ENCODE measurements at places on chromosomes 12 and 14.

- DNase-seq, result no peak
Measured at GRCh38 chr12:53186745-53187144, 6.0 kb upstream of the CSAD start.

DNA sequence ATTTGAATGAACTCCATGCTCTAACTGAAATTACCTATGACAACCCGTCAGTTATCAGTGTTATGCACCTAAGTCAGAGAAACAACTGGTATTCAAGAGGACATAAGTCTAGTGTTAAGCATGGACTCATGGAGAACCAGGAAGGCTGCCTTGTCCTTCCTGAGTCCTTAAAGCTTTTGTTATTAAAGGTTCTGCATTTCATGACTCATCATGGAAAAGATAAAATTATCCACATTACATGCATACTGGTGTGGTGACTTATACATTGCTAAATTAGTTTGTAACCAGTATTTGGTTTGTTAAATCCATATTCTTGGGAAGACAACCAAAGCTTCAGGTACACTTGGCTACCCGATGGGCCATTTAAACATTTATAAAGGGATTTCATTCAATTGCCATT, 6.5 kb upstream of the OR4E1 start:
- no peak for DNase-seq

- DNase-seq, result no peak
Measured at GRCh38 chr14:99532310-99532709, 51.1 kb downstream of the CCNK start.

DNA sequence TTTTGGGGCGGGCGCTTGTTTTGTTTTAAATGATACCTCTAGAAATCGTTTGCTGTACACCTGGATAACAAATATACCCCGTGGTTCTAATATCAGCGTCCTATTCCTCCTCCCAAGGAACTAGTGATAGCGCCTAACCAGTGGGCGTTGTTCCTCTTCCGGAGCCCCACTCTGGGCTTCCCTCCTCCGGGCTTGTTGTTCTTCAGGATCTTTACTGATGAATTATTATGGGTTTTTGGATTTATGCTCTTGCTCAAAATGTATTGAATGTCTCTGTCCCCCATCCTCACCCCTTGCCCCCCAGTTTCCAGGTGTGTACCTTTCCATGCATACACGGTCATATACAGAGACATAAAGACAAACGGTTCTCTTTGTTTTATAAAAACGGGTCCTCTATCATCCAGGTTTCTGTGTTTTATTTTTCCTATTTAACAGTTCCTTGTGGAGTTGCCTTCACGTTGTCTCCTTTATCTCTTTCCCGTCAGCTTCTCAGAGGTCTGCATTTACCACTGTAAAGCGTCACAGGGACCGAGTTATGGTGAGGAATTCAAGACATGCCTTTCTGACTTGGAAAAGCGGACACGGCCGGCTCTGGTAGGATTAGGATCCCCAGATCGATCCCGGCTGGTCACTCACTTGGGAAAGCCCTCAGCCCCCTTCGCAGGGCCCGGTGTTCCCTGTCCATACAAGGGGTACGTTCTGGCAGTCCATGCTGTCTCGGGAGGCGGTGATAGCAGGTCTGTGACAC, 655 bp upstream of the PLEKHG3 start:
- no peak for DNase-seq

DNA sequence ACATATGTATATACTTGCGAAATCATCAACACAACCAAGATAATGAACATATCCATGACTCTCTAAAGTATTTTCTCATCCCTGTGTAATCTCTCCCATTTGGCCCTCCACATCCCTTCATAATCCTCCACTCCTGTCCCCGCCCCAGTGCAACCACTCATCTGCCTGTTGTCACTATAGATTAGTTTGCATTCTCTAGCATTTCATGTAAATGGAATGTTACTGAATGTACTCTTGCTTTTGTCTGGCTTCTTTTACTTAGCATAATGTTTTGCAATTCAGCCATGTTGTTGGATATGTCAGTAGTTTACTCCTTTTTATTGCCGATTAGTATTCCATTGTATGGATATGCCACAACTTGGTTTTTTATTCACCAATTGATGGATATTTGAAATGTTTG, 99.1 kb downstream of the BICD1 start:
- no peak for DNase-seq

DNA sequence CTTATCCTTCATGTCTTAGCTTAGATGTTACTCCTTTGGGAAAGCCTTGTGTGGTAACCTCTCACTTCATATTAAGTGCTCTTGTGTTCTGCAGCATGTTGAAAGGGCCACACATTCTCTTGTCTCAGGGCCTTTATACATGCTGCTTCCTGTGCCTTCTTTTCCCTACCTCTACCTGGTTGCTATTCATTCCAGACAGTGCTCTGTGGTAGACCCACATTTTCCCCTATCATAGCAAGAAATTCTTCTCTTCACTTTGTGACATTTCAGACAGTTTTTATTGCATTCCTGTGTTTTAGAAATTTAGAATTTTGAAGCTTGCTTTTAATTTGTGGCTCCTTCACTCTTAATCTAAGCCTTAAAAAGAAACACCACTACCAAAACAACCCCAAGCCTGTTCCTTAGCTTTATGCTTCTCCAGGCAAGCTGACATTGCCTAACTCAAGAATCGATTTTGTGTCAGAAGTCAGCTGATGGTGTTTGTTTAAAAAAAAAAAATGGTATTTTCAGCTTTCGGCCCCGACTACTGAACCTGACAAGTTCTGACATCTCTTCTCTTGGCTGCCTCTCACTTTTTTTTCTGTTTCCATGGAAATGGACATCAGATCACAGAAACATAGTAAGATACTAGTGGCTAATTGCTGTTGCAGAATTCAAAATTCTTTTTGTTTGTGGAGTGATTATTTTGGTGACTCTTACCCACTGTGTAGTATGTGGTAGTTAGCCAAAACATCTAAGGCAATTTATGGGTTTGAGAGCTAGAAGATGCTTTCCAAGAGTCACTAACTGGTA, 156.3 kb downstream of the NUBPL start:
- no peak for DNase-seq

DNA sequence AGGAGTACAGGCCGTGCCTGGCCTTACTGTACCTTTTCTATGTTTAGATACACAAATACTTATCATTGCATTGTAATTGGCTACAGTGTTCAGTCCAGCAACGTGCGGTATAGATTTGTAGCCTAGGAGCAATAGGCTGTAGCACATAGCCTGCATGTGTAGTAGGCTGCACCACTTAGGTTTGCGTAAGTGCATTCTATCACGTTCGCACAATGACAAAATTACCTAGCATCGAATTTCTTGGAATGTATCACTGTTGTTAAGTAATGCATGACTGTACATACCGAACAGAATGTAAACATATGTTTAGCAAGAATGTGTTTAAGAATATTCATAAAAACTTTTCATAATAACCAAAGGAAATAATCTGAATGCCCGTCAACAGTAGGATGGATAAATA, 31.9 kb downstream of the VRTN start:
- no peak for DNase-seq

- DNase-seq, result no peak
Measured at GRCh38 chr12:45294906-45295305, 79.0 kb downstream of the ANO6 start.

DNA sequence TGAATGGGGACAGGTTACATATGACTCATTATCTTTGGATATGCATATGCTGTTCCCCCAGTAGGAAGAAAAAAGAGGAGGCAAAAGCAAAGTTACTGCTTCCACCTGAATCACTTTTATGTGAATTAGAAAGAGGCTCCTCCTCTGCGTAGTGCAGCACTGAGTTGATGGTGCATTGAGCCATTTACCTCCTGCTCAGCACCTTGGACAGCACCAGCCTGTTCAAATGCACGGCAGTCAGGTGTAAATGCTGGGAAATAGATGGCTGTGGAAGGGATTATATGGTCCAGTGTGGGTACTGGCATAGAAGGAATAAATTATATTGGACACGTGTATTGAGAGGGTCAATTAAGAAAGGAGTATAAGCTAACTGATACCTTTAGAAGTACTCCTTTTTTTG, 541.9 kb upstream of the SEL1L start:
- no peak for DNase-seq

DNA sequence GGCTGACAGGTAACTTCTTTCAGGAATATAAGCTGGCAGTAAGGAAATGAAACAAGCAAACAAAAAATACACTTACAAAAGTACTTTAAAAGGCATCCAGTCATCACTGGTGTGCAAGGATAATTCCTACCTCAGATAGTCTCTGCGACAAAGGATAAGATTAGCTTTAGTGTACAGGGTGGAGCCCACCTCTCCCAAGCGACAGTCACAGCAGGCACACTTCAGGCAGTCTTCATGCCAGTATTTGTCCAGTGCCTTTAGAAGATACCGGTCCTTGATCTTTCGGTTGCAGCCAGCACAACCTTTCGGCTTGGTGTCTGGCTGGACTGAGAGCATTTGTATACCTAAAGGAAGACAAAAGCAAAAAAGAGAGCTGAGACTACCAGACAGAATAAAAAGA, 5.4 kb downstream of the LMO3 start:
- DNase-seq, result no peak

DNA sequence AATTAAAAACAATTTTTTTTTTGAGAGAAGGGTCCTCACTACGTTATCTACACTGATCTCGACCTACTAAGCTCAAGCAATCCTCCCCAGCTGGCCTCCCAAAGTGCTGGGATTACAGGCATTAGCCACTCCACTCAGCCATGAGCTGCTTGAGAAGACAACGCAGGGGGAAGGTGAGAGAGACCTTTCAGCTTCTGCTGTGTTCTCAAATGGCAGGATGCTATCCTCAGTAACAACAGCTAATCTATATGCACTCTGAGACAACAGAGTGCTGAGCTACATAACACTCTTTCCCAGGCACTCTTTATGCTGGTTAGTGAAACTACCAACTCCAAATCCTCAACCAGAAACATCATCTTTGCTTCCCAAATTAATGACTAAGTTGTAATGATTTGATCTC, 526.1 kb downstream of the CCER1 start:
- no peak for DNase-seq

DNA sequence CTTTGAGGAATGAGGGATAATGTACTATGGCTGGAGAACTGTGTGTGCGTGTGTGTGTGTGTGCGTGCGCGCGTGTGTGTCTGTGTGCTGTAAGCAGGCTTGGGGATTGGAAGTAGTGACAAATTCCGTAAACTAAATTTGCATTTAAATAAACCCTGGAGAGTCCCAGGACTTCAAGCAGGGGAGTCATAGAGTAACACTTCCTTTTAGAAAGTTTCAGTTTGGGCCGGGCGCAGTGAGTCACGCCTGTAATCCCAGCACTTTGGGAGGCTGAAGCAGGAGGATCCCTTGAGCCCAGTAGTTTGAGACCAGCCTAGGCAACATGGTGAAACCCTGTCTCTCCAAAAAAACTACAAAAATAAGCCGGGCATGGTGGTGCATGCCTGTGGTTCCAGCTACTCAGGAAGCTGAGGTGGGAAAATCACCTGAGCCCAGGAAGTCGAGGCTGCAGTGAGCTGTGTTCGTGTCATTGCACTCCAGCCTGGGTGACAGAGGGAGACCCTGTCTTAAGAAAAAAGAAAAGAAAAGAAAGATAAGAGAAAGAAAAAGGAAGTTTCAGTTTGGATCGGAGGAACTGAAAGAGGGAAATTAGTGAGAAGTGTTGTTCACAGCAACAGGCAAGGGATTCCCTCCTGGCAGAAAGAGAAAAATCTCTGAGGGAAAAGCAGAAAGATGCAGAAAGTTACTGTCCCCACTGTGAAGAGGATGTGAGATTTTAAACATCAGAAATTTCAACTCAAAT, 222.7 kb upstream of the SOX5 start:
- no peak for DNase-seq

DNA sequence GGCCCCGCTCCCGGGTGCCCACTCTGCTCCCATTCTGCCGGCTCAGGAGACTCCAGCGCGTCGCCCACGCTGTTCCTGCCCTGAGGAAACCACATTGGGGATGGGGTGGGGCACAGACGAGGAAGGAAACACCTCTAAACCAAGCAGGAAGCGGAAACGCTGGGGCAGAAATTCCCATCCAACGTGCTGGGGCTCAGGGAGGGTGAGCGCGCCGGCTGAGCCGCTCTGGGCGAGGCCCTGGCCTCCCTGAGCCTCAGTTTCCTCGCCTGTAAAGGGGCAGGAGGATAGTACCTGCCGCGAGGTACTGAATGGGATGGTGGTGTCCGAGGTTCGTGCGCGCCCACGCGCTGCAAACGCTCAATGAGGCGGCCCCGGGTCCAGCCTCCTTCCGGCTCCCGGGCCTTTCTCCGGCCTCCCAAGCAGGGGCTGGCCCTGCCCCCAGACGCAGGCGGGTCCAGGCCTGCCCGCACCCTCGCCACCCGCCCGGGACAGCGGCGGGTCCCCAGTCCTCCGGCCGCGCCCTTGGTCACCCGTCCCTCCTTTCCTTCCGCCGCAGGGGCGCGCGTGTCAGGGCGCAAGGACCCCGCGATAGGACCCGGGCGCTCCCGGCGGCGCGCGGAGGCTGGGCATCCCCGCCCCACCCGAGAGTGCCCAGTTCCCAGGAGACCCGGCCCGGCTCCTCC, 673 bp downstream of the BEGAIN start:
- DNase-seq, result no peak

DNA sequence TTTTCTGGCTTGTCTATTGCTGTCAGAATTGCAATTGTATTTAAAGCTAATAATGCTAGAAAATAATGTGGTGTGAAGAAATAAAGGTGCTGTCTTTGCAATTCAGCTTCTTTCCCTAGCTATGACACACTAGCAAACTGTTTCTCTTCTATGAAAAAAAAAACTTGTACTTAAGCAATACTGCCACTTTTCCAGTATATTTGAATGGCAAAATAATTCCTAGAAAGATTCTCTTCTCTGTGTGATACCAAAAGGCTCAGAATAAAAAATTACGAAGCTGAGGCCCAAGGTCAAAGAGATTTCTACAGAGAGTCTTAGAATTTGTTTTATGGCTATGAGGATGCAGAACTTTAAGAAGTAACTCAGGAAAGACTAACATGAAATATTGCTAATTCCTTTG, 235.5 kb downstream of the ADAMTS20 start:
- no peak for DNase-seq

GRCh38 chr12:19841451-19841850, 402.2 kb downstream of the AEBP2 start:
- DNase-seq, result no peak

DNA sequence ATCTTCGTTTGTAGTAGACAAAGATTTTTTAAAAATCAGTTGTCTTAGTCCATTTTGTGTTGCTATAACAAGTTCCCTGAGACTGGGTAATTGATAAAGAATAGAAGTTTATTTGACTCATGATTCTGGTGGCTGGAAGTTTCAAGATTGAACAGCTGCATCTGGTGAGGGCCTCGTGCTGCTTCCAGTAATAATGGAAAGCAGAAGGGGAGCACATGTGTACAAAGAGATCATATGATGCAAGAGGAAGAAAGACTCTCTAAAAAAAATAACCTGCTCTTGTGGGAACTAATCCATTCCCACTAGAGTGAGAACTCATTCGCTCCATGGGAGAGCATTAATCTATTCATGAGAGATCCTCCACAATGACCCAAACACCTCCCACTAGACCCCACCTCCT, 24.8 kb downstream of the MUCL1 start:
- DNase-seq, result no peak

- DNase-seq, result no peak
Measured at GRCh38 chr14:53953828-53954550, 2.6 kb downstream of the BMP4 start.

DNA sequence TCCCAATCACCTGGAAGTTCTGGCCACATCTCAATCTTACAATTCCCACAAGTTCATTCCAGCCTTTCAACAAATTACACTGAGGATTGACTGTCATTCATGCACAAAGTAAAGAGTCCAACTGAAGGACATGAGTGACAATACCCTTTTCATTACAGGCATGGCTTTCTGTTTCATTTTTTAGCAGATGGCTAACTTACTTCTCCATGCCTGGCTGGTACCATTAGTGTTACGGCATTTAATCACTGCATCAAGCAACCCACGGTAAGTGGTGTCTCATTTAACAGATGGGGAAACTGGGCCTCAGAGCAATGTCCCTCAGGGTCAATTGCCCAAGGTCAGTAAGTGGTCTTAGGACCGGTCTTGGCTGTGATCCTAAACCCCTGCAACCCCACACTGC, 114.4 kb downstream of the PRICKLE1 start:
- peak; percentile 87 for DNase-seq

All from NCI-H187 treated with DMSO at 0.1 percent for 48 hours (cell line).